ENCODE measurements at places on chromosomes 7 and 10.
A peak's percentile ranks its signal among the peaks of the same experiment; 100 is the strongest.

DNA sequence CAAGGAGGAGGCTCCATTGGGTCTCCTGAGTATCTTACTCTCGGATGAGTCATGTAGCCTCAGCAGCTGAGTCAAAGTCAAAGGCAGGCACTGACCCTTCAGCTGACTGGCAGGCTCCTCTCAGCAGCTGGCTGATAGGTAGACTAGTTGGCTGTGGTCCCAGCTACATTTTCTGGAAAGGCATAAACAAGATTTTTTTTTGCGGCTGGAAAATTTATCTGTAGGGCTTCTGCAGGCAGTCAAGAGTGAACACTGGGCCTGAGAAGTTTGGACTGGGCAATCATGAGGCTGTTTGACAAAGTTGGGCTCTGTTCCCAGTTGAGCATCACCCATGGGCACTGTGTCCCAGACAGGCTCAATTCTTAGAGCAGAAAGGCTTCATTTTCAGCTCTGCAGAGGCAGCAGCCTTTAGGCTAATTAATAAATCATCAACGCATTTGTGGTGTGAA is 796.2 kb downstream of the CCSER2 start:
- no peak for DNase-seq

DNA sequence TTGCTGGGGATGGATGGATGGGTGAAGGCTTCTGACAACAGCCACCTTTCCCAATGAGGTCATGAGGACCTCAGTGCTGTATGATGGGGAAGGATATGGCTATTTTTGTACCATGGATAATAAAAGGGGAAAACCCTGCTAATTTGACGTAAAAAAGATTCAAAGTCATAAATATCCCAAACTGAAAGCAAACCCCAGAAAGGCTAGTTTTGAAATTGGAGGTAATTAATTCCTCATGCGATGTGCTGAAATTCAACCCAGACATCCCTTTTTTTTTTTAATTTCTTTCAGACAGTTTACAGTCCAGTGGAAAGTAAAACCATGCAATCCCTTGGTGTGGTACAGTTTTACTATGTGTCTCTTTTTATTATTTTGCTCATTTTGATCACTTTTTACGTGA is 254.5 kb upstream of the BMPER start:
- no peak for DNase-seq

GRCh38 chr7:91066627-91067026 is 197.6 kb upstream of the FZD1 start:
- DNase-seq = no peak

- no peak for DNase-seq
Measured at GRCh38 chr10:50360077-50360850, 108.9 kb upstream of the ASAH2 start.

GRCh38 chr7:7596176-7596575 is 29.5 kb downstream of the MIOS start:
- no peak for DNase-seq

DNA sequence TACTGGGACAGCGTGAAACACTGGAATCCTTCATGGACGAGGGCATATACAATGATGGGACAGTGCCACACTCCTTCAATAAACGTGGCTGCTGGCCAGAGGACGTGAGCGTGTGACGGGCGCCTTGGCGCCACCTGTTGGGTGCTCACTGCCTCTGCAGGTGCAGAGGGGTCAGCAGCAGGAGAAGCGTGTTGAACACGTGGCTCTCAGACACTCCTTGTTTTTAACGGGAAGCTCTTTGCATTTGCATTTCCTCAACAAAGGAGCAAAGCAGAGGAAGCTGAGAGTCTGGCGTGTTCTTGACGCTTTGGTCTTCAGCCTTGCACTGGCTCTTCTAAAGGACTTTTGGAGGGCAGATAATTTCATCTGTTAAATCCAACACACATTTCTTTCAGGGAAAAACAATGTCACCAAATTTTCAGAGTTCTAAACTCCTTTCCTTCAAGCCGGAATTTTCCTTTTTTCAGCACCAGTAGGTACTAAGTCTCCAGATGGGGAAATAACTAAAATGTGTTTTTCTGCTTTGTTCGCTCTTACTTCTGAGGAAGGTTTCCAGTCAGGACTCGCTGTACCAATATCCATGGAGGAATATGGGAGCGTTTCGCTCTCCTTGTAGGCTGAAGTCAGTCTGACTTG is 2.9 kb upstream of the GET4 start:
- DNase-seq = peak; percentile 76

- DNase-seq = no peak
Measured at GRCh38 chr7:143120691-143121405, 11.0 kb upstream of the PIP start.

- no peak for DNase-seq
Measured at GRCh38 chr7:8184221-8184620, 77.7 kb downstream of the ICA1 start.

GRCh38 chr7:141550386-141551093 is 670 bp upstream of the AGK start:
- peak; percentile 10 for DNase-seq

- no peak for DNase-seq
Measured at GRCh38 chr7:139099172-139099947, 10.2 kb downstream of the ZC3HAV1 start.

DNA sequence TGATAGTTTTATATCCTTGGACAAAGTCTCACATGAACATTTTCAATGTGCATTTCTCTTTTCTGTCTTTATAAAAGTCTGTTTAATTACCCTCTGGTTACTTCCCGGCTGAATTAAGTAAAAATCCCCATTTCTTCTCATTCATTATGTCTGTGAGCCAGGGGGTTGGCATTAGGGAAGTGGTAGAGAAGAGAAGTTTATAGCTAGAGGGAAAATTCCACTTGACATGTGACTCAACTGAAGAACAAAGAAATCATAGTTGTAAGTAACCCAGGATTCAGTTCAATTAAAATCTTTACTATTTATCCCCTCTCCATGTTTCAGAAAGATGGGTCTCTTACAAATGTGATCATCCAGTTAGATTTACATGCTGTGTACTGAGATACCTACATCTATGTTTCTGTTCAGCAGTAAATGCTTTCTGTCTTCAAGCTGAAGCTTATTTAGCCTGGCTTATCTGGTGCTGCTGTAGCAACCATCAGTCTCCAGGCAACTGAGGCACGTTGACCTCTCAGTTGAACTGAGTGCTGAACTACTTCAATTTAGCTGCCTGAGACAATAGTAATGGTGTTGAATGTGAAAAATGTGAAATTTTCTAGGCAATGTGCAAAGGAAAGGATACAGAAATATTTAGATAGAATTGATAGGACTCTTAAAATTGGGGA is 181.6 kb downstream of the MLLT10 start:
- no peak for DNase-seq

Measured in activated CD8-positive, alpha-beta T cell treated with anti-CD3 and anti-CD28 coated beads for 36 hours (primary cell).